ENCODE measurements at places on chromosomes 3 and 15. TPM values are rescaled to one million over a fixed set of nuclear protein-coding genes. Genes with fewer than 3 reads are reported as not detected.

DNA sequence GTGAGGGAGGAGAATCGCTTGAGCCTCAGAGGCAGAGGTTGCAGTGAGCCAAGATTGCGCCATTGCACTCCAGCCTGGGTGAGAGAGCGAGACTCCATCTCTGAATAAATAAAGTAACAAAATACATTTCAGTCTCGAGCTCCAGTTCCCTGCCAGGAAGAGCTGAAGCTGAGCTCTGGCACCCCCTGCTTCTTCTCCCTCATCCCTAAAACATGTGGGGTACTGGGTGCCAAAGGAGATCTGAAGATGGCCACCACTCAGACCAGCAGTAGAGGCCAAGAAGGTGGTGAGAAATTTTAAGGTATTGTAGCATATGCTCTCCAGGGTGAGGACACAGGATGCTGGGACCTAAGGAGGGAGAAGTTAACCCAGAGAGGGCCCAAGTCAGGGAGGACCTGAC, 75.0 kb upstream of the CGNL1 start:
- DNase-seq = no peak

DNA sequence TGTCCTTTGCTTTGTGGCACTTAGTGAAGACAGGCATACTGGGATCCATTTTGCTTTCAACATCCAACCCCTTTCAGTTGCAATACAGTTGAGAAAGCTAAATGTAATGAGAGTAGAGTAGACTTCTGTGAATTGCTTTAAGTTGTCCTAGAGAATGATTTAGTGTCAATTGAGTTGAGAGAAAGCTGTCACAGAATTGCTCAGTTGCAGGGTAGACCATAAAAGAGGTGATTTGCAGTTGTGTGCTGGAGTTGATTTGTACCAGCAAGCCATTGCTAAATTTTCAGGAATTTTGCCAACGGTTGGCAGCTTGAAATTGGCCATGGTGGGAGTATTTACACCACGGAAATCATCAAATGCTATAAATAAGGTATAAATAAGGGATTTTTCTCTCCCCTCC, 2.2 kb downstream of the ABHD5 start:
- no peak for DNase-seq

DNA sequence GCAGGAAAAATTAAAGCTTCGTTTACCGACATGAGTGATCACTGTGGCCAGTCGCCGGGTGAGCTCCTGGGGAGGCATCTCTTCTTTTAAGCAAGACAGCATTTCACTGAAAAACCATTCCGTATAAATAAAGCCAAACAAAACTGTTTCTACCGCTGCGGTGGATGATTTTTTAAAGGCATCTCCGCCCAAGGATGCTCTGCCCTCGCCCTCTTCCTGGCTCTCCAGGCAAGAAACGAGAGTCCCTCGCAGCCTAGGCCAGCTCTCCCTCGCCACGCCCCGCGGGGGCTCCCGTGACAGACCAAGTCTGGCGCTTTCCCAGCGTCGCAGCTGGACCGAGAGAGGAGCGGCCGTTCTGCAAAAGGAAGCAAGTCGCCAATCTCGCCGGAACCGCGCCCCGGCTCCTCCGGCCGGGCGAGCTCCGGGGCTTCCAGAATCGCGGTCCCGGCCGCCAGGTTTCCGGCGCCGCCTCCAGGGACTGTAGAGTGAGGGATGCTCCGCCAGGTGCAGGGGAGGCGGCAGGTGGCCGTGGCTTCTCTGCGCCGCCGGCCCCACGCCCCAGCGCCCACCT, 458 bp downstream of the MCF2L2 start:
- DNase-seq = peak; percentile 33

The TMC3 gene
- total RNA-seq = not detected

GRCh38 chr3:129195731-129196256, 12.1 kb upstream of the CNBP start:
- peak; percentile 71 for DNase-seq

DNA sequence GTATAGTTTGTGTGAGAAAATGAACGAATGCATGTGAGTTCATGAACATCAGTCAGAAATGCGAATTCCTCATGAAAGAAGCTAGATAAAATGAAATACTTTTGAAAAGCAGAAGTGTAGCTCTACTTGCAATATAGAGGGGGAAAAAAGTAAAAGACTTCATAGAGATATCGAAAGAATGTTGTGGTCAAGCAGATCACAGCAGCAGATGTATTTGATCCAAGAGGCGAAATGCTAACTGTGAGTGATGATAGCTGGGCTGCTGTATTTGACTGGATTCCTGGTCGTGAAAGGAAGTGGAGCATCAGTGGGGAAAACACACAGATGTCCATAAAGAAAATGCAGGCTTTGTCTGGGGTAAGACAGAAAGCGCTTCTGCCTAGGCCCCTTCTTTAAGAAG, 112.4 kb downstream of the ADAMTSL3 start:
- DNase-seq = no peak

The ADGRG7 gene
- not detected for total RNA-seq

The GOLGA6L9 gene
- 1.1 TPM for total RNA-seq

The EXD1 gene
- not detected for total RNA-seq

The P2RY14 gene
- total RNA-seq = not detected

DNA sequence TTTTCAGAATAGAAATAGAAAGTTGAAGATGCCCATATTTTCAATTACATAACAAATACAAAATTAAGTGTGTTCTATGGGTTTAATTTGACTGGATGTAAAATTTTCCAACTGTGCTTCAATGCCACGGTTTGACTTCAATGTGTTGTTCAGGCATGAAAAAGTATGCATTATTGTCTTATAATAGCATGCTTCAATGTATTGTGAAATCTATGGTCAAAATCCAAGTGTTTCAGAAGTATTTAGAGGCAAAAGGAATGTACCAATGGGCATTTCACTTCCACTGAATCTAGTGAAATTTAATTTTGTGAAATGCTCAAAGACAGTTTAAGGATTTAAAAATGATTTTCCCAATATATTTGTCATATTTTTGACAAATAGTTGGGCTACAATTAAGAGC, 16.0 kb downstream of the NEK10 start:
- no peak for DNase-seq

- no peak for DNase-seq
Measured at GRCh38 chr3:129439226-129439816, 427 bp downstream of the MBD4 start.

DNA sequence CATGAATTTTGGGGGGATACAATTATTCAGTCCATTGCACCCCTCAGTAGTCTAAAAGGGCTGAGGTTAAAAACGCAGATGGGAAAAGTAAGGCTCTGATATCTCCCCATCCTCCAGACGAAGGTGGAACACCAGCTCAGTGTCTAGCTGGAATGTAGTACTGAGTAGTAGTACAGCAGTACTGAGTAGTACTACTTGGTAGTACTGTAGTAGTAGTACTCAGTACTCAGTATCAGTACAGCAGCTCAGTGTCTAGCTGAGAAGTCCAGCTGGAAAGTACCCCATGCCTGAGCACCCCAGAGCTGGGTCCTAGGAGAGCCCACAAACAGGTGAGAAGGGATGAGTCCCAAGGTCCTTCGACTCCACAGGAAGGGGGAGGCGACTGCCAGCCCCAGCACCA, 148.7 kb downstream of the XXYLT1 start:
- no peak for DNase-seq

DNA sequence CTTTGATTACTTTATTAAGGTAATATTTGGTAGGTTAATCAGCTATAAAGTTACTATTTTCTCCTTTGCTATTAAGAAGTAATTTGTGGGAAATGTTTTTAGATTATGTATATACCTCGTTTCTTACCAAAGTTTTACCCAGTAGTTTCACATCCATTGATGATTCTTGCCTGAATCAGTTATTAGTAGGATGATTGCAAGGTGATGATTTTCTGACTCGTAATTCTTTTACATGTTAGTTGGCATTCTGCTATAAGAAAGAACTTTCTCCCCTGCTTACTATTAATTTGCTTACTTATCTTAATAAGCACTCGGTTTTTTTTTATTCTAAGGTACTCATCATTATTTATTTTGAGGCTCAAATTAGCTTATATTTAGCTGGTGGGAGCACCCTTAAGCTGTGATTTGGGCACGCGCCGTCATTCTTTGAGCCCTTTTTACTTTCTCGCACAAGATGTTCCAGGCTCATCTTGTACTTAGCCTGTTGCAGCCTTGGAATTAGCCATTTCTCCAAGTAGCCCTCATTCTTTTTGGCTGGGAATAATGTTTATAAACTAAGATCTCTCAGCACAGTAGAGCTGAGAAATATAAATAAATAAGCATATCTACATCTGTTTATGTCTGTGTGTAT, 15.3 kb downstream of the USP3 start:
- no peak for DNase-seq

- DNase-seq = no peak
Measured at GRCh38 chr15:67366904-67367303, 112.3 kb downstream of the IQCH start.

DNA sequence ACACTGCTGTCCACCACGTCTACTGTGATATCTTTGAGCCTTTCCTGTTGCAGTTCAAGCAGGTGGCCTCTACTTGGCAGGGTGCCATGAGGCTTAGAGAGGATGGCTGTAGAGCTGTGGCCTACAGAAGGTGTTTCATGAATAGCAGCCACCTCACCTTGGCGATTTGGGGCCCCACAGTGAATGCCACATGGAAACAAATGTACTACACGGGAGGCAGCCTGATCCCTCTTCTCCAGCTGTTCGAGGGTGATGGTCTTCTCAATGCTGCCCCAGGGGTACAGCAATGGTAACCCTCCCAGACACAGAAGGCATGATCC, 70.7 kb downstream of the FAM43A start:
- no peak for DNase-seq

The SLC28A1 gene
- not detected for total RNA-seq

The NLGN1 gene
- total RNA-seq = 2.0 TPM

- DNase-seq = no peak
Measured at GRCh38 chr3:138381413-138381901, 33.1 kb downstream of the MRAS start.

GRCh38 chr3:63933459-63933858, 21.3 kb upstream of the SCAANT1 start:
- DNase-seq = no peak

- DNase-seq = no peak
Measured at GRCh38 chr15:77093436-77093835, 22.5 kb upstream of the TSPAN3 start.

DNA sequence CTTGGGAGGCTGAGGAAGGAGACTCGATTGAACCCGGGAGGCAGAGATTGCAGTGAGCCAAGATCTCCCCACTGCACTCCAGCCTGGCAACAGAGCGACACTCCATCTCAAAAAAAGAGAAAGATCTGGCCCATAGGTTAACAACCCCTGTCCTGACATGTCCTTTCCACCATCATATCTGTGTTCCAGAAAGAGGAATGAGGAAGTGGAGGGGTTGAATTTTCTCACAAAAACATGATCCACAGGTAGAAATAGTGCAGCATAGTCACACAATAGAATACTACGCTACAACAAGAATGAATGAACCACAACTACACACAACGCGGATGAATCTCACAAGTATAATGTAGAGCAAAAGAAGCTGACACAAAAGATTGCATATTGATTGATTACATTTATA, 4.7 kb upstream of the SLC51B start:
- no peak for DNase-seq

The DPH3 gene
- 4.4 TPM for total RNA-seq

The PRICKLE2 gene
- total RNA-seq = 20.2 TPM

GRCh38 chr3:73503781-73504180, 121.0 kb downstream of the PDZRN3 start:
- no peak for DNase-seq

DNA sequence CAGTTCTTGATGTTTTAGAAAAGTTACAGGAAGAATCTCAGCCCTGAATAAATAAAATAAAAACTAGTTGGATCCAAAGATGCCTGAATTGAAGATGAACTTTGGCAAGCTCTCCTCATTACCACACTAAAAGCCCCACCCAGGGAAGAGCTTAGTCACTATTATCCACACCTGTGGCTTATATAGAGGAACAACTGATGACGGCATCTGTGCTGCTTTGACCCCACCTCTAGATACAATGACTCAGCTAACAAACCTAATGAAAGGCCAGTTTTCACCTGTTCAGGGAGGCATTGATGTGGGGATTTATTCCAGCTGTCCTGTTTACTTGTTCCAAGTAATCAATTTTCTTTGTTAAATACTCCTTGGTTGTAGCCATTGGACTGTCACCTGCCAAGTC, 604.7 kb upstream of the EPHA6 start:
- DNase-seq = peak; percentile 0

- no peak for DNase-seq
Measured at GRCh38 chr15:59322056-59322759, 50.5 kb downstream of the MYO1E start.

DNA sequence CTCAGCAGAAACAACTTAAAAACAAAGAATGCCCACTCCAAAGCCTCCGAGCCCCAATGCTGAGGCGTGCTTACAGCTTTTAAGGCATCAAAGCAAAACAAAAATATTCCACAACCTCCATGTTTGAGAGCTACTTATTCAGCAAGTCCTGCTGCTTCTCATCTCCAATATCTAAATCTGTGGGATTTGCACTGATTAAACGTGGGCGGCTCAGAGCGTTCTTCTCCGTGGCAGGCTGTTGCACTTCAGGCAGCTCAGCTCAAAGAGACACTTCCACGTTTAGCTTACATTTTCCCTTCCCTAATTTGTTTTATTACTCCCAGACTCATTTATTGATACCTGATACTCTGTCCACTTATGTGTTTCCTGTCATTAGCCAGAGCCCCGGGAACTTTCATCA, 282.6 kb upstream of the MCTP2 start:
- DNase-seq = no peak

DNA sequence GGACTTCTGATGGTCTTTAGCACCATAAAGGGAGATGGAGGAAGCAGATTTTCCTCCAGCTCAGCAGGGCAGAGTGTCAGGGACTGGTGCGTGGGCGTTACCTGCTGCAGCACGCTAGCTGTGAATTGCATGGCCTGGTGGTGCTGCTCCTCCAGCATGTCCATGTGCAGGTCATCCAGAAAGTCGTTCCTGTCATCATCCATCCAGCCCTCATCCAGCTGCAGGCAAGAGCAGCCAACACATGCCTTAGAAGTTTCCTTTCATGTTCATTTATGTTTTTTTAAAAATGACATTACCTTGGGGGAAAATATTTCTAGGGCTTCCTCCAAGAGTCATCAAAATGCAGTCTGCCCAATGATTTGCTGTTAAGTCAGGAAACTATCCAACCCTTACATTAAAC, 239.2 kb downstream of the PDZRN3 start:
- DNase-seq = no peak

- no peak for DNase-seq
Measured at GRCh38 chr15:85764649-85765277, 30.0 kb downstream of the KLHL25 start.

GRCh38 chr3:68088216-68088615, 433.8 kb upstream of the SUCLG2 start:
- peak; percentile 57 for DNase-seq

DNA sequence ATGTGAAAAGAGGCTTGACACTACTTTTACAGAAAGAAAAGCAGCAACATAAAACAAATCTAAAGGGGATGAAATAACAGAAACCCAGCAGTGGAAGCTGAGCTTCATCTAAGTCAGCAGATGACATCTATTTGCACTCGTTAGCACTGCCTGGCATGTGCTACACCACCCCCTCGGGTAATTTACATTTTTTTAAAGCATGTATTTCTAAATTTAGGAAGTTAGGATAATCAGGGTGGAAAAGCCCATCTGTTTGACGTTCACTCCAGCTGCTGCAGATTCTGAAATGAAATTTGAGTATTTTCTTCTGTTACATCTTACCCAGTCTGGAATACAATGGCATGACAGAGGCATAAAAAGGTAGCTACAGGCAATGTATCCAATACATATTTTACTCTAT, 20.7 kb downstream of the IGSF11 start:
- DNase-seq = no peak

The CDHR4 gene
- total RNA-seq = not detected
